ENCODE measurements at places on chromosomes 2 and 18.

DNA sequence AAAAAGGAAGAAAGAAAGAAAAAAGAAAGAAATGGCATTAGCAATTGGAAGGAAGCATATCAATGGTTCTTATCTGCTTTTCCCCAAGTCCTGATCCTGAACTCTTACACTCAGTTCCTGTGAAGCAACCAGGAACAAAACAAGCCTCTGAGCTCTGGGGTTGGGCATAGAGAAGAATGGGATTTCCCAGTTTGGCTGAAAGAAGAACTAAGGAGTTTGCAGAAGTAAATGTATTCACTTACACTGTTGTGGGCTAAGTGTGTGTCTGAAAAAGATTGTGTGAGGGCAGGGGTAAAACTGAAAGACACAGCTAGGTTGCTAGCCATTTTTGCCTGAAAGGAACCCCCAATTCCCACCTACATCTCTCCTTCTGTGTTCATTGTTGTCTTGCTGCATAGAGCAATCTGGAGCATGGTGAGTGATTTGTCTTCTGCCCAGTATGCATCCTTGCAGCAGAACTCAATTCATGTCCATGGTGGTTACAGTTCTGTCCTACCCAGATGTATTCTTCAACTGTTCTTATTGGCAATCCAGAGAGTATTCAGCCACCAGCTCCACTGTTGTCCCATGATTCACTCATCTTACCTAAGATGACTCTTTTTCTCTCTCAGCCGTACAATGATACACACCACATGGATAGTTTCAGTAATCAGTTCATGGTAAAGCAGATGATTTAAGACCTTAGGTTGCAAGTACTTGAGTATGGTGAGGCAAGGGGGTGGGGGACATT is 348.7 kb downstream of the ARHGAP15 start:
- no peak for DNase-seq

GRCh38 chr18:48053881-48054816 is 123.7 kb upstream of the SMAD2 start:
- DNase-seq, result no peak

GRCh38 chr18:78790511-78790910 is 189.1 kb upstream of the SALL3 start:
- no peak for DNase-seq

DNA sequence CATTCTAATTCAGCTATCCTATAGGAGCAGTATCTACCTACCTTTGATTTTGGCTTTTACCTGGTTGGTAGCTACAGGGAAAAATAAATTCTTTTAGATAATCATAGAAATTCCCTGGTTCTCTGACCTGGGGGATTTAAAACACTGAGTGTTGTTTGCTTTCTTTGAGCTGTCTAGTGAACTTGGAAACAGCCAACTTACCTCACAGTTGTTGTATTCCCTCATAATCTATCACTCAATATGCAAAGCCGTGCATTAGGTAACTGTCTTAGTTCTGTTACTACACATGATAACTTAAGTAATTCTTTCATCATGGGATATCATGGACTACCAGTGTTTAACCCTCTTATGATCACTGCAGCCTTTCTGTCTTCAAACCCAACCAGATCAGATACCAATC is 127.8 kb downstream of the TTC27 start:
- no peak for DNase-seq

GRCh38 chr2:128237081-128237534 is 81.6 kb downstream of the HS6ST1 start:
- no peak for DNase-seq

GRCh38 chr18:49435170-49435569 is 25.3 kb downstream of the DYM start:
- no peak for DNase-seq

DNA sequence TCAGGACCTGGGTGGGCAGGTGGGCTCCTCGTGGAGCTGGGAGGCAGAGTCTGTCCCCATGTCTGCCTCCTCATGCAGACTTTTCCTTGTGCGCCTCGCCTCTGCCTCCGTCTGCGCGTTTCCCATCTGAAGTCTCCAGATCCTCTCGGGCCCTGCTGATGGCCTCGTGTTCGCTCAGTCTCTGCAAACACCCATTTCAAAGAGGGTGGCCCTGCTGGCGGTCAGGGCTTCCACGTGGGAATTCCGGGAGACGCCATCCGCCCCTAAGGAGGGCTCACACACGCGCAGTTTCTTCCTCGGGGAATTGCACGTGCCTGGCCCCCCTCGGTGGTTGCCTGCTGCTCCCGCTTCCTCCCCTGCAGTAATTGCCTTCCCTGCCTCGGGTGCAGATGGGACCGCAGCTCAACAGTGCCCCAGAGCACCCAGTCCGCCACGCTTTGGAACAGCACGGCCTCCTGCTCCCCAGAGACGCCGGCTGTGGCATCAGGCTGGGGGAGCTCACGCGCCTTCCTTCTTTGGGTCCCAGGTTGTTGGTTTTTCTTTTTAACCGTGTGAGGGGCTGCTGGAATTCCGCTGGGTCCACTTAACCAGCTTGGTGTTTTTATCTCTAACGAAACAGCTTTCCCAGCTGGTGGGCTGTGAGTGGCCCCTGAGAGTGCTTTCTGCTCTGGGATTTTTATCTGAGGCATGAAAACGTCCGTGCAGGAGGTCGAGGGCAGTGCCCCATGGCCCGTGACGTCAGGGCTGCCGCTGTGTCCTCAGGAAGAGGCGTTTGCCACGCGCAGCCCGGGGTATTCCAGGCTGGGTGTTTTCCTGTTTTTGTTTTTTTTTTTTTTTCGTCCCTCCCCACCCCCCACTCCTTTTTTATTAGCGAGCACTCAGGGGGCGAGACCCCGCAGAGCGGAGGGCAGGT is 16.1 kb downstream of the NFATC1 start:
- no peak for DNase-seq

DNA sequence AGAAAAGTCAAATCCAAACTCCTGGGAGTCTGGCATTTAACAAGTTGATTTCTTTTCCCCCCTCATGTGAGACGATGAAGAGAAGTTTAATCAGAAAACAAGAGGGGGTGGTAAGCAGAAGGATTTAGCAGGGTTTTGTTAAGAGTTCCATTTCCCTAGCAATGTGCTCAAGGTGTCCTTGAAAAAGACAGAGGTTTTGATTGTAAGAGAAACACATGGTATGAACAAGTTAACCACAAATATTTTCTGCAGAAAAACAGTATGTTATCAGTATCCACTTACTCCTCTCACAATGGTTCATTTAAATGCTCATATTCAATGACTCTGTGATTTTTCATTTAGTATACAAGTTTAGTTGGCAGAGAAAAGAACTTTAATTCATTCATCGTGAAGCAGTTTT is 26.8 kb downstream of the LAMA1 start:
- DNase-seq, result no peak

GRCh38 chr2:37708146-37708545 is 36.7 kb upstream of the CDC42EP3 start:
- no peak for DNase-seq

DNA sequence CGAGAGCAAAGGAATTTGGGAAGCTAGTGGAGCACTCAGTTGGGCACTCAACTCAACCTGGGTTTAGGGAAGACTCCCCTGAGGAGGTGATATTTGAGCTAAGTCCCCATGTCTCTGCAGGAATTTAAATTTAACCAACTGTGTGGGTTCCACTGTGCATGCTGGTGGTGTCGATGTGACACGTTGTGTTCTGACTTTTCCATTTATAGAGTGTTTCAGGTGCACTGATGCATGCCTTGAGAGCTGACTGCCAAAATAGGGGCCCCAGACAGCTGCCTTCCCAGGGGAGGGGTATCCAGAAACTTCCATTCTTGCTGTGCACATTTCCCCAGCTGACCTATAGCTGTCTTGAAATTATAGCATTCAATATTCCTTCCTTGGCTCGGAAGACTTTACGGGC is 63.7 kb upstream of the BCL2L11 start:
- no peak for DNase-seq

DNA sequence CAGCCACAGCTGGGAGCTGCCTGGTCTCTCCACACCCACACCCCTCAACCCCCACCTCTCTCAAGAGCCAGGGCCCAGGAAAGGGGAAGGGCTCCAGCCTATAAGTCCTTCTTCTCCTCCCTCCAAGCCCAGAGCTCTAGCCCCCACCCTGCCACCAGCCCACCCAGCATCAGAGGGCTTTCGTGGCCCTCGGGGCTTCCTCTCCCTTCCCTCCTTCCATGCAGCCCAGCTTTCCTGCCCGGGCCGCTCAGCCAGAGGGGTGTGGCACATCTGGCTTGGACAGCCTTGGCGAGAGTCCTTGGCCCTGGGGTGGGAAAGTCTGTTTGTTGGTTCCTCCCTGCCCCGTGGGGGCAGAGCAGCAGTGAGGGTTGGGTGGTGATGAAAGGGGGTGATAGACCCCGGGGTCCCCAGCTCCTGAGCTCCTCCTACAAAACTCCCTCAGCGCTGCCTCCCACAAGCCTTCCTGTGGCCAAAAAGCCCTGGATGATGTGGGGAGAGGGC is 7.0 kb downstream of the TNS1 start:
- DNase-seq, result no peak

GRCh38 chr18:811182-811891 is 705 bp downstream of the YES1 start:
- DNase-seq, result no peak

DNA sequence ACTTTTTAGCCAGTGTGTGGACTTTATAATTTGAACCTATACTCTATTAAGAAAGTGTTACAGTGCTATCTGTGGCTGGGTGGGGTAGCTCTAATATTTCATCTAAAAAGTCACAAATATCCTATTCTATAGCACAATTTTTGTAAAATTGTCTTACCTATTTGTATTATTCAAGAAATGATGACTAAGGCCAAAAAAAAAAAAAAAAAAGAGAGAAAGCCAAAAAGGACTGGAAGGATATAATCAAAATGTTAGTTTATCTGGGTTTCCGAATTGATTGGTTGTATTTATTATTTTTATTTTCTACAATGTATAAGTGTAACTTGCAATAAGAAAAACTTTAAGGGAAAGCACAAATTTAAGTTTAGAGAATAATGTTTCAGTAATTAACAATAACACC is 5.5 kb downstream of the ARL6IP6 start:
- no peak for DNase-seq

GRCh38 chr2:67612576-67613042 is 215.5 kb downstream of the ETAA1 start:
- no peak for DNase-seq

DNA sequence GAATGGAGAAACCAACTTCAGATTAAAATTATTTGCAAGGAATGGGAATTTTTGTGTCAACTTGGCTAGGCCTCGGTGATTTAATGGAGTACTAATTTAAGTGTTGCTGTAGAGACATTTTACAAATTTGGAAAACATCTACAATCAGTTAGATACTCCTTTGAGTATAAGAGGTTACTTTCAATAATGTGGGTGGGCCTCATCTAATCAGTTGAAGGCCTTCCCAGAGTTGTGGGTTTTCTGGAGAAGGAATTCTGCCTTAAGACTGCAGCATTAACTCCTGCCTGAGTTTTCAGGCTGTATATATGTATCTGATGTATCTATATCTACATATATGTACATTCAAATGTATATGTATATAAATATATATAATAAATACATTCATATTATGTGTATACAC is 47.6 kb upstream of the ABCA12 start:
- no peak for DNase-seq

DNA sequence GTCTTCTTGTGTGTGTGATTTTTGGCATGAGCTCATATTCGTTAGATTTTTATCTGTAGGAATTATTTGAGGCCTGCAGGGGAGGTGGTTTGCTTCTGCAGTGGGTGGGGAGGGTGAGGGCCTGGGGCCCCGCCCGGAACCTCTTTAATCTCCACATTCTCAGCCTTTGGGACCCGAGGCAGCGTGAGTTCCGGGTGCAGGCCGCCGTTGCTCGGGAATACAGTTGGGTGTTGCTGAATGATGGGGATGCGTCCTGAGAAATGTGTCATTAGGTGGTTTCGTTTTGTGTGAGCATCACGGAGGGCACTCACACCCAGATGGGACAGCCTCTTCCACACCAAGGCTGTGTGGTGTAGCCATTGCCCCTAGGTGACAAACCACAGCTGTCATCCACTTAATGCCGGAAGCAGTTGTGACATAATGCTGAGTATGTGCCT is 13.7 kb upstream of the GAL3ST2 start:
- no peak for DNase-seq

DNA sequence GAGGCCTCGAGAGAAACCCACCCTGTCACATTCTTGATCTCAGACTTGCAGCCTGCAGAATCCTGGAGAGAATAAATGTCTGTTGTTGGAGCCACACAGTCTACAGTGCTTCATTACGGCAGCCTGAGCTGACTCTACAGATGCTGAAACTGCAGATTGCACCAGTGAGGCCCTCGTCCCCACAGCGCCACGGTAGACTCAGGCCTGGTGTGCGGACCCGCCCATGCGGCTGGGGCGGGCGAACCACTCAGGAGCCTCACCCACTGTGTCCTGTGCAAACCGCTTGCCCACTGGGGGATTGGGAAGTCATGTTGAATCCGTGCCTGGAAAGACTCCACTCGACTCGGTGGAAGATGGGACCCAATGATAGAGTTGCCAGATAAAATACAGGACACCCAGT is 125.2 kb upstream of the COPS8 start:
- DNase-seq, result no peak

DNA sequence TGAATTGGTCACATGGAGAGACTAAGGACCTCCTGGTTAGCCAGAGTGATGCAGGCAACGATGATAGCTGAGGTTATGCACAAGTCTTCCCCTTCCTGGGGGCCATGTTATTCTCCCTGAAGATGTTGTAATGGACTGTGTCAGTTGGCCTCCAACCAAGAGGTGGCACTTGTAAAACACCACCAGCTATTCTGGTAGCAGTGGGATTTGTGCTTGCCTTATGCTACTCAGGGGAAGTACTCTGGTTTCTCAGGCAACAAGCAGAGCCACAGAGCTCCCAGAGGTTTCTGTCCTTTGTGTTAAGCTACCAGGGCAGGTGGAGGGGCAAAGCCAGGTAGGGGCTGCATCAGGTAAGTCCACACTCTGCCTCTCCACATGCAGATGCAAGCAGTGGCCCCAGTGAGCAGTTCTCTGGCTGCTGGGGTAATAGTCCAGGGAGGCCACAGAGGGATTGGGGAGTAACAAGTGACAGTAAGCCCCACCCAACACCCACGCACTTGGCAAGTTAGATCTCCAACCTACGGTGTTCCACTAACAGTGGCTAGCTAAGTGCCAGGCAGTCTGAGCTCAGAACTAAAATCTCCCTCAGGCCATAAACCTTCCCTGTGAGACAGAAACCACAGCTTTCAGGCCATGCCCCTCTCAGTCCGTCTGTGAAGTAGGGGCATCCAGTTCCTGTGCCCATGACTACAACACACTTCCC is 99.7 kb downstream of the RND3 start:
- DNase-seq, result no peak

DNA sequence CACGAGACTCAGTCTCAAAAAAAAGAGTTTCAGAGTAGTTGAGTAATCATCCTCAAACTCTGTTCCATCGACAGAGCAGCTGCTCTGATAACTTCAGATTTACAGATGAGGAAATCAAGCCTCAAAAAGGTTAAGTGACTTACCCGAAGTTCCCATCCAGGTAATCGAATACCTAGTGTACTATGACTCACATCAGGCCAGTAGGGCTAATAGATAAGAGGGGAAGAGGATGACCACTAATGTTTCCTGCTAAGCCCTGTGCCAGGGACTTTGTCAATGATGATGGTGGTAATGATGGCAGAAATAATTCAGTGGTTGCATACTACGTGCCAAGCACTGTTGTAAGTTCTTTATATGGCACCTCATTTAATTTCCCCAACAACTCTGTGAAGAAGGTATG is 80.9 kb downstream of the PLB1 start:
- no peak for DNase-seq

- DNase-seq, result no peak
Measured at GRCh38 chr2:8590938-8591337, 90.9 kb upstream of the ID2 start.

GRCh38 chr2:147531269-147531668 is 313.6 kb upstream of the ACVR2A start:
- DNase-seq, result no peak

- no peak for DNase-seq
Measured at GRCh38 chr2:222912776-222913175, 51.9 kb downstream of the ACSL3 start.

Measured in activated naive CD4-positive, alpha-beta T cell treated with anti-CD3 and anti-CD28 coated beads for 36 hours (primary cell).